ENCODE measurements at places on chromosomes 3 and 15. TPM values are rescaled to one million over a fixed set of nuclear protein-coding genes. Genes with fewer than 3 reads are reported as not detected.

SNX1 gene
- 35.0 TPM for total RNA-seq

RGMA gene
- total RNA-seq: 0.46 TPM

TMED3 gene
- 198 TPM for total RNA-seq

PSMD2 gene
- 391 TPM for total RNA-seq

TMEM87A gene
- 41.0 TPM for total RNA-seq

GRK7 gene
- total RNA-seq: not detected

DAPK2 gene
- total RNA-seq: 1.5 TPM

Measured in smooth muscle cell of bladder (primary cell).